ENCODE measurements at places on chromosomes 1 and 21. TPM values are rescaled to one million over a fixed set of nuclear protein-coding genes. Genes with fewer than 3 reads are reported as not detected.
A peak's percentile ranks its signal among the peaks of the same experiment; 100 is the strongest.

DNA sequence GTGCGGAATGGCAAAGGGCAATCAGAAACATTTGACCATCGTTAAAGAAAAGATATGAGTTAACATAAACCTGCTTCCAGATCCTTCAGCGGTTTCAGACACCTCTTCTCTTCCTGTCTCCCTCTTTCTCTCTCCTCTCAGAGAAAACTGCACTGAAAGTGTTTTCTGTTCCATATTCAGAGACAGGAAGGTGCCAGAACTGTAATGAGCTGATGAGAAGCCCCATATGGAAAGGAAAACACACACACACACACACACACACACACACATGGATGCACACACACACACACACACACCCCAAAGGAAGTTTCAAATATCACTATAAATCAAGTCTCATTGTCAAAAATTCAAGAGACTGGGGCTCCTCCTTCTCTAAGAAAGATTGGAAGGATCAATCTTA lies 515.5 kb downstream of the NUF2 start:
- no peak for DNase-seq
- no peak overlapping the region for H3K4me3 ChIP-seq
- no peaks in the 10 kb centered on the region for H3K27me3 ChIP-seq
- H3K4me1 ChIP-seq, result no peaks in the 10 kb centered on the region
- H3K36me3 ChIP-seq, result no peaks in the 10 kb centered on the region

DNA sequence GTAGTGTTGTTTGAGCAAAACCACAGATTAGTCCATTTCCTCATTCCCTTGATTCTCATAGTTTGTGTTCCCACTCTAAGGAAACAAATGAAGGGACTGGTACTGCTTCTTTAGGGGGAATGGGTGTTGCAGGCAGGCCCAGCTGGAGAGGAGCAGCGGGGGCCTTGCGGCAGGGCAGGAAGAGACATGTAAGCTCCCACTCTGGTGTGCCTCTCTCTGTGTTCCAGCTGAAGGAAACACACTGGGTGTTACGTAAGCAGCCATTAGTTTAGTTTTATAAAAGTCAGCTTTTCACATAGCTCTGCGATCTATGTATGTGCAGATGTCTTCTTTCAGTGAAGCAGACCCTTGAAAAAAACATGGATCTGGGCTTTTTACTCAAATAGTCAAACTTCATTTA lies 99.5 kb downstream of the CACHD1 start:
- H3K36me3 ChIP-seq, result no peaks in the 10 kb centered on the region
- no peak overlapping the region for H3K4me3 ChIP-seq
- DNase-seq, result no peak

GRCh38 chr1:20997602-20998224 lies 179.0 kb downstream of the EIF4G3 start:
- no peak overlapping the region for H3K4me3 ChIP-seq
- peaks cover 11% of the 10 kb centered on the region for H3K4me1 ChIP-seq
- H3K27me3 ChIP-seq, result no peaks in the 10 kb centered on the region
- DNase-seq, result no peak
- H3K36me3 ChIP-seq, result peaks cover 11% of the 10 kb centered on the region

DNA sequence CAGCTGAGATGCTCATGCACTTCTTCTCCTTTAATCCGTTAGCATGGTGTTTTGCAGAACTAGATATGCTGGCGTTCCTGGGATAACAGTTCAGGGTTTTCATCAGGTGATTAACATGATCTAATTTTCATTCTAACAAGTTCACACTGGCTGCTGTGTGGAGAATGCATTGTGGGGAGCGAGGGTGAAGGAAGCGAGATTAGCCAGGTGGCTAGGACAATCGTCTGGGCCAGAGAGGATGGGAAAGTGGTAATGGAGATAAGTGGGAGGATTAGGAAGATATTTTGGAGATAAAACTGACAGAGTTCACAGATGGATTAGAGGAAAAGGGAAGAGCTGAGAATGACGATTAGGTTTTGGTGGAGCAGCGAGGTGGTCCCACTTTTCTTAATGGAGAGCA lies 138.1 kb upstream of the MAGI3 start:
- no peaks in the 10 kb centered on the region for H3K36me3 ChIP-seq
- DNase-seq, result no peak
- no peak overlapping the region for H3K27ac ChIP-seq

DNA sequence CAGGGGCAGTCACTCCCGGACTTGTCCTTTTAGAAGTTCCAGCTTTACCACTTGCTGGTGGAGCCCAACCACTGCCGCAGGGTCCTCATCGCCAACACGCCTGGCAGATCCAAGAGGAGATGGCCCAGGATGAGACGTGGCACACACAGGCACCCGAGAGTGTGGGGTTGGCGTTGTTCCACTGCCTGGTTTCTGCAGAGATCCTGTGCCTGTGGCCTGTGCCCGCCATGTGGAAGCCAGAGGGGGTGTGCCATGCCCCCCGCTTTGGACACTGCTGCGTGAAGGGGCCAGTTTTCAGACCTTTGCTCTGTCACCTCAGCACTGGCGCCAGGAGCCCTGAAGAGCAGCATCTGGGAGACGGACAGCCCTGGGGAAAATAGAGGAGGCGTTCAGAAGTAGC lies 10.8 kb downstream of the CD46 start:
- no peak for DNase-seq
- no peak overlapping the region for H3K27ac ChIP-seq
- no peaks in the 10 kb centered on the region for H3K27me3 ChIP-seq

GRCh38 chr21:34154878-34155277 lies 81.5 kb downstream of the MRPS6 start:
- no peak for DNase-seq
- no peaks in the 10 kb centered on the region for H3K27me3 ChIP-seq
- no peak overlapping the region for H3K4me3 ChIP-seq
- H3K4me1 ChIP-seq, result no peaks in the 10 kb centered on the region

- H3K27ac ChIP-seq, result no peak overlapping the region
- no peaks in the 10 kb centered on the region for H3K36me3 ChIP-seq
- peak; percentile 26 for DNase-seq
- no peak overlapping the region for H3K4me3 ChIP-seq
Observed at GRCh38 chr1:96979304-96980268, 258.0 kb downstream of the PTBP2 start.

GRCh38 chr1:48761986-48762385 lies 14.7 kb downstream of the BEND5 start:
- no peak overlapping the region for H3K4me3 ChIP-seq
- H3K27ac ChIP-seq, result peak overlapping the region; percentile 44
- peaks cover 9% of the 10 kb centered on the region for H3K4me1 ChIP-seq
- H3K27me3 ChIP-seq, result no peaks in the 10 kb centered on the region
- H3K36me3 ChIP-seq, result peaks cover 13% of the 10 kb centered on the region

- no peaks in the 10 kb centered on the region for H3K27me3 ChIP-seq
- H3K27ac ChIP-seq, result no peak overlapping the region
- no peaks in the 10 kb centered on the region for H3K36me3 ChIP-seq
- H3K4me3 ChIP-seq, result no peak overlapping the region
- no peaks in the 10 kb centered on the region for H3K4me1 ChIP-seq
Observed at GRCh38 chr1:53339736-53340635, 12.1 kb upstream of the LRP8 start.

DNA sequence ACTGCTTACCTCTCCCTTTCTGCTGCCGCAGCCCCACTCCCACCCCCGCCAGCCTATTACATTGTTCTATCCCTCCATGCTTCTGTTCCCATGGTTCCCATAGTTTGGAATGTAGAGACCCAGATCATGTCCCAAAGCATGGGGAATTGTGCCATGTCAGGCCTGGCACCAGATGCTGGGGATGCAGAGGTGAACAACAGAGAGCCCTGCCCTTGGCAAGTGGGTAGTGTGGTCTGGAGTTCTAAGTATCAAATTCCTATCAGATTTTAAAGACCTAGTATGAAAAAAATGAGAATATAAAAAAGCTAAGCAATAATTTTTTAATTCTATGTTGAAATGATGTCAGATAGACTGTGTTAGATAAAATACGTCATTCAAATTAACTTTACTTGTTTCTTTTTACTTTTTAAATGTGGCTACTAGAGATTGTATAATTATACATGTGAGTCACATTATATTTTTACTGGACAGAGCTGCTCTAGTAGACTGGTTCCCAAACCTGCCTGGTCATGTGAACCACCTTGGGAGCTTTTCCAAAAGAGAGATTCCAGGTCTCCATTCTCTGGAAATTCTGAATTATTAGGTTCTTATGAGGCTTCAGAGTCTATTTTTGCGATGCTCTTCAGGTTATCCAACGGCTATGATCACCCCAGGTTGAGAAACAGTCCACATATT lies 113.0 kb upstream of the DAB1 start:
- H3K4me3 ChIP-seq, result no peak overlapping the region
- no peaks in the 10 kb centered on the region for H3K27me3 ChIP-seq
- no peaks in the 10 kb centered on the region for H3K4me1 ChIP-seq
- no peak overlapping the region for H3K27ac ChIP-seq
- DNase-seq, result no peak

- H3K36me3 ChIP-seq, result peaks cover 7% of the 10 kb centered on the region
- H3K4me3 ChIP-seq, result peak overlapping the region; percentile 92
- no peak overlapping the region for H3K27ac ChIP-seq
- H3K4me1 ChIP-seq, result no peaks in the 10 kb centered on the region
Observed at GRCh38 chr1:220880726-220881506, 1.7 kb downstream of the HLX start.

GRCh38 chr1:180777072-180777689 lies 135.5 kb upstream of the KIAA1614 start:
- H3K27ac ChIP-seq, result no peak overlapping the region
- H3K27me3 ChIP-seq, result no peaks in the 10 kb centered on the region
- no peak overlapping the region for H3K4me3 ChIP-seq
- no peaks in the 10 kb centered on the region for H3K36me3 ChIP-seq

DNA sequence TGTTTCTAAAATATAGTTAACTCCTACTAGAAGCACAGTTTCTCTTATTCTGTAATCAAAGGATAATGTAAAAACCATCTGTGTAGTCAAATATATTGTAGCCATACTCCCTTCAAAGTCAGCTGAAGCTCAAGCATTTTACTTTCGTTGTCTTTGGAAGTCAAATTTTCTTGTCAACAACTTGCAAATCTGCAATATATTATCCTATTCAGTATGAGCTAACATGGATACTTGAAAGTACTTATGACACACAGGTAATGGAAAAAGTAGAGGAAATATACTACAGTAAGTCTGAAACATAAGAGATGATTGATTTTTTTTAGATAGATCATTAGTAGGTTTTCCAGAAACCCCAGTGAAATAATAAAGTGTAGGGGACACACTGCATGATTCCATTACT lies 121.5 kb downstream of the COL24A1 start:
- no peak overlapping the region for H3K4me3 ChIP-seq
- no peaks in the 10 kb centered on the region for H3K4me1 ChIP-seq
- H3K36me3 ChIP-seq, result no peaks in the 10 kb centered on the region
- no peak for DNase-seq

DNA sequence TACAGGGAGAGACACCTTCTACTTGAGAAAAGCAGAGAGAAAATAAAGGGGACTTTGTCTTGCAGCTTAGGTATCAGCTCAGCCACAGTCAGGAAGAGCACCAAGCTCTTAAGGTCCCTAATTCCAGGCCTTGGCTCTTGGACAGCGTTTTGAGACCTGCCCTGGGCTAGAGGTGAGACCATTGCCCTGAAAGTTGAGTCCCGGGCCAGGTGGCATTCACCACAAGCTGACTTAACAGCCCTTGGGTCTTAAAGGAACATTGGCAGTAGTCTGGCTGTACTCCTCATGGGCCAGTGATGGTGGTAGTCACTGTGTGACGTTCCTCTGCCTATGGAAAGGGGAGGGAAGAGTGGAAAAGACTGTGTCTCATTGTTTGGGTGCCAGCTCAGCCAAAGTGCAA lies 11.7 kb upstream of the TNNI3K start:
- H3K36me3 ChIP-seq, result no peaks in the 10 kb centered on the region
- H3K27ac ChIP-seq, result no peak overlapping the region
- H3K4me3 ChIP-seq, result no peak overlapping the region
- DNase-seq, result no peak
- no peaks in the 10 kb centered on the region for H3K27me3 ChIP-seq

GRCh38 chr1:204640578-204640977 lies 45.0 kb downstream of the LRRN2 start:
- no peaks in the 10 kb centered on the region for H3K36me3 ChIP-seq
- H3K4me1 ChIP-seq, result no peaks in the 10 kb centered on the region
- no peaks in the 10 kb centered on the region for H3K27me3 ChIP-seq

GRCh38 chr1:59318271-59318860 lies 21.5 kb downstream of the FGGY start:
- no peak for DNase-seq
- no peaks in the 10 kb centered on the region for H3K4me1 ChIP-seq
- 0 out of 2 replicates have a peak, but pooled peaks cover 2% of the 10 kb centered on the region for H3K36me3 ChIP-seq
- H3K27me3 ChIP-seq, result no peaks in the 10 kb centered on the region
- no peak overlapping the region for H3K27ac ChIP-seq
- no peak overlapping the region for H3K4me3 ChIP-seq

GRCh38 chr1:214454569-214455396 lies 96.6 kb downstream of the PTPN14 start:
- peak overlapping the region; percentile 86 for H3K27ac ChIP-seq
- peaks cover 69% of the 10 kb centered on the region for H3K4me1 ChIP-seq
- no peaks in the 10 kb centered on the region for H3K36me3 ChIP-seq
- H3K27me3 ChIP-seq, result no peaks in the 10 kb centered on the region
- no peak for DNase-seq

- no peak overlapping the region for H3K27ac ChIP-seq
- DNase-seq, result no peak
- H3K36me3 ChIP-seq, result no peaks in the 10 kb centered on the region
- no peaks in the 10 kb centered on the region for H3K4me1 ChIP-seq
- H3K4me3 ChIP-seq, result no peak overlapping the region
Observed at GRCh38 chr1:156063997-156064285, 3.0 kb downstream of the RAB25 start.

GRCh38 chr1:40649592-40649930 lies 15.9 kb downstream of the RIMS3 start:
- DNase-seq, result no peak
- H3K36me3 ChIP-seq, result no peaks in the 10 kb centered on the region
- no peak overlapping the region for H3K4me3 ChIP-seq

GRCh38 chr1:183215076-183215720 lies 29.1 kb downstream of the LAMC2 start:
- no peaks in the 10 kb centered on the region for H3K27me3 ChIP-seq
- H3K27ac ChIP-seq, result no peak overlapping the region
- H3K36me3 ChIP-seq, result no peaks in the 10 kb centered on the region

C1QA gene
- polyA plus RNA-seq, result not detected

RPL22 gene
- 151 TPM for polyA plus RNA-seq

DCAF6 gene
- polyA plus RNA-seq, result 46.1 TPM

COQ8A gene
- 12.1 TPM for polyA plus RNA-seq

C1orf185 gene
- not detected for polyA plus RNA-seq

OR2L13 gene
- 0.23 TPM for polyA plus RNA-seq

HSD17B7 gene
- 12.0 TPM for polyA plus RNA-seq

DSTYK gene
- 6.4 TPM for polyA plus RNA-seq

FALEC gene
- polyA plus RNA-seq, result 0.72 TPM

GLUL gene
- polyA plus RNA-seq, result 107 TPM

CSMD2 gene
- not detected for polyA plus RNA-seq

Measured in SK-N-SH (cell line).